ENCODE measurements at places on chromosomes 13 and 19.

DNA sequence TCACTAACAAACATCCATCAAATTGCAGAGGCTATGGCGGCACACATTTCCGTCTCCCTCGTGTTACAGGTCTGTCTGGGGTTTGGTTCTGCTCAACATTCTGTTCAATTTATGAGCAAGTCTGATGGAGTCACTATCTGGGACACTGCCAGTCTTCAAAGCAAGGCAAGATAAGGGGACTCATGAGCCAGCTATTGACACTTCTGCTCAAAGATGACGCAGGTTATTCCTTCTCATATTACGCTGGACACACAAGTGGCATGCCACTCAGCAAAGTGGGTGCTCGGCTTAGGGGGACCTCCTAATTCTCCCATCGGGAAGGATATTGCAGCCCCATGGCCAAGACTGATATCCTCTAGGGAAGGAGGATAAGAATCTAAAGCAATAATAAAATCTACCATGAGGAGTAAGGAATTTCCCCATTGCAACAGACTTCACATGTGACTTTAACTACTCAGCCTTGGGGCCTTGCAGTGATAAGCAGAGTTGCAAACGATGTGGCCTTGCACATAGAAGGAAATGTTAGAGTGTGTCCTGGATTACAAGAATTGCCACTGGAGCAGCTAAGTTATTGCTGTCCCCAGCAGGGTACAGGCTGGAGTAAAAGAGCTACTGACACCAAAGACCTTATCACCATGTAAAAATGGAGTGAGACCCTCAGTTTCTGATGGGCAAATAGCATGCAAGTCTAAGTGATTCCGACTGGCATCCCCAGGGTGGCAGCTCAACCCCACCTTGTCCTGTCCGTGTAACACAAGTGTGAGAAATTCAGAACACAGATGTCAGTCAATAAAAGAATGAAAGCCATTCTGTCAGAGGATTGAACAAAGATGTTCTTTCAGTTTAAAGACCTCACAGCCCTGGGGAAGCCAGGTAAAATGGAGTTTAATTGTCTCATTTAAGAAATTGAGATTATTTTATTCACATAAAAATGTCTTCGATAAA lies 306.1 kb downstream of the IRS2 start:
- H3K27me3 ChIP-seq = no peaks in the 10 kb centered on the region
- no peak overlapping the region for H3K4me3 ChIP-seq
- no peaks in the 10 kb centered on the region for H3K36me3 ChIP-seq

- H3K4me1 ChIP-seq = no peaks in the 10 kb centered on the region
- H3K4me3 ChIP-seq = no peak overlapping the region
- no peak for DNase-seq
- no peaks in the 10 kb centered on the region for H3K27me3 ChIP-seq
Observed at GRCh38 chr19:18763674-18764590, 27.2 kb downstream of the COMP start.

- H3K27ac ChIP-seq = no peak overlapping the region
- H3K4me1 ChIP-seq = no peaks in the 10 kb centered on the region
- no peaks in the 10 kb centered on the region for H3K36me3 ChIP-seq
- no peaks in the 10 kb centered on the region for H3K27me3 ChIP-seq
- no peak for DNase-seq
- H3K4me3 ChIP-seq = no peak overlapping the region
Observed at GRCh38 chr13:40101708-40102359, 446.4 kb downstream of the COG6 start.

DNA sequence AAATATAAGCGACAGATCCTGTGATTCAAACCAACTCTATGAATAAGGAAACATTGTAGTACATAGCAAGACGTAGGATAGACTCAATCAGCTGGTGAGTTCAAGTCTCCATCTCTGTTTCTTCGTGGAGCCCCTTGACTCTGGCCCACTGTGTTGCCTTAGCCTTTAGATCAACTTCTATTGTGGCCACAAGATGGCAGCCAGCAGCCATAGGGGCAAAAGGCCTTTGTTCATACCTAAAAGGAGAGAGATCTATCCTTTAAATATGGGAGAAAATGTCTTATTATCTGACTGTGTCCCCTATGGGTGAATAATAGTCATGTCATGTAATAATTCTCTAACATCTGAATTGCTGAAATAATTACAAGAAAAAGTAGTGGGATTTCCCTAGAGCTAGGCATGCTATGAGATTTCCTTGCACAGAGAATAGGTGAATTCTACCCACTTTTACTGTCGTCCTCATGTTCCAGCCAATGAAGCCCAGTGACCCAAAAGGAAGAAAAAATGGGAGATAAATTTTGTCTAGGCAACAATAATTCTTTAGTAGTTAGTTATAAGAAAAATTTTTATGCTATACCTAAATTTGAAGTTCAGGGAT lies 129.4 kb downstream of the PCDH20 start:
- H3K4me1 ChIP-seq = no peaks in the 10 kb centered on the region
- H3K27ac ChIP-seq = no peak overlapping the region
- H3K36me3 ChIP-seq = no peaks in the 10 kb centered on the region
- H3K4me3 ChIP-seq = no peak overlapping the region

DNA sequence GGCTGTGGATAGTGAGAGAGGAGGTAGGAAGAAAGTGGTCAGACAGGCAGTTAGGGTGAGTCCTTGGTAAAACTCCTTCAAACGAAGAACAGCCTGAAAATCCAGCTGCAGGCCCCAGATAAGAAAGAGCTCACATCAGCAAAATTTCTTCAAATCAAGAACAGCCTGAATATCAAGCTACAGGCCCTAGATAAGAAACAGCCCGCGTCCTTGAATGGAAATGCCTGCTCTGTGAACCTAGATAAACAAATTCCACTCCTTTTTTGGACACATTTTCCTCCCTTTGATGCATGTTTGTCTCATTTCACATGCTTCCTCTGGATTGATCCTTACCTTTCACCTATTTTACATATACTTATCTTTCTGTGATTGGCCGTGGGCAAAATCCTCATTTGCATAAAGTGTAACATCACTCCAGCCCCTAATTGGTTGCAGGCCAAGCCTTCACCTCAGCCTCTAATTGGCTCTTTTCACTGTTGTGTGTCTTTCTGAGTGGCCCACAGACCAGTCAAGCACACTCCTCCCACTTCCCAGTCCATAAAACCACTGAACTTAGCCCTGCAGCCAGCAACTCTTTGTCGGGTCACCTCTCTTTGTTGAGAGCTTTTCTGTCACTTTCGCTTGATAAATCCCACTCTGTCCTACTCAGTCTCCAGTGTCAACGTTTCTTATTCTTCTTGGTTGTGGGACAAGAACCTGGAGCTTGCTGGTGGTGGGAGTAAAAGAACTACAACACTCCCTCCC lies 6.0 kb upstream of the SULT2A1 start:
- no peaks in the 10 kb centered on the region for H3K36me3 ChIP-seq
- no peaks in the 10 kb centered on the region for H3K27me3 ChIP-seq
- DNase-seq = peak; percentile 28
- H3K4me1 ChIP-seq = no peaks in the 10 kb centered on the region

GRCh38 chr13:73989244-73989843 lies 144.9 kb downstream of the KLF12 start:
- peak; percentile 17 for DNase-seq
- peaks cover 13% of the 10 kb centered on the region for H3K4me1 ChIP-seq
- no peaks in the 10 kb centered on the region for H3K27me3 ChIP-seq
- no peak overlapping the region for H3K4me3 ChIP-seq

DNA sequence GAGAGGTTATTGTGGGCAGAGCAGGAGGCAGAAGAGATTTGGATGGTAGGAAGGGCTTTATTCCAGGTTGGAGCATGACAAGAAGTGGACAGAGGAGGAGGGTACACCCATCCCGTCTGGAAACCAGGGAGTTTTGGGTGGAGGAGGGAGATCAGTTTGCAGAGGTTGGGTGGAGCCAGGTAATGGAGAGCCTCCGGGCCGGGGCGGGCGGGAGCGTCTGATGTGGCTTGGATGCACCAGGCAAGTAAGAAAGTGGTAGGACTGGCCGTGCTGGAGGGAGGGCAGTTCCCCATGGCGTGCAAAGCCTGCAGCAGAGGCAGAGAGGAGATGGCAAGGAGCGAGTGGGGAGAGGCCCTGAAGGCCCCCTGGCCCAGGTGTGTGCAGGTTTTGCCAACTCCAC lies 10.9 kb downstream of the IGFLR1 start:
- no peak overlapping the region for H3K4me3 ChIP-seq
- no peaks in the 10 kb centered on the region for H3K4me1 ChIP-seq
- H3K27ac ChIP-seq = no peak overlapping the region
- H3K36me3 ChIP-seq = peaks cover 10% of the 10 kb centered on the region
- no peak for DNase-seq

DNA sequence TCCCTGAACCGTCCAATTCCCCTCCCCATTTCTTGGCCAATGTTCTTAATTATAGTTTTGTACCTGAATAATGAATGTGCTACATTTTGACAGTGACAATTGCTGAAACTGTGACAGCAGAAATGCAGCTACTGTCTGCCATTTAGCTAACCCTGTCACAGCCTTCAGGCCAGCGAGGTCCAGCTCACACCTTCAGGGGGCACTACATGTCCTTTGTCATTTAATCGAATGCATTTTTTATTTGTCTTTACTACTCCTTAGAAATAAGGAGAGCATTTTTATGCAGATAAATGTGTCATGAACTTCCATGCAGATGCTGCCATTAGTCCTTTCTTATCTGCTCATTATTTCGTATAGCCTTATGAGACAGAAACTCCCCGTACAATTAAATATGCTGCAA lies 159.9 kb downstream of the MZT1 start:
- DNase-seq = no peak
- H3K27me3 ChIP-seq = no peaks in the 10 kb centered on the region
- H3K27ac ChIP-seq = no peak overlapping the region
- no peaks in the 10 kb centered on the region for H3K4me1 ChIP-seq
- H3K36me3 ChIP-seq = no peaks in the 10 kb centered on the region
- no peak overlapping the region for H3K4me3 ChIP-seq

DNA sequence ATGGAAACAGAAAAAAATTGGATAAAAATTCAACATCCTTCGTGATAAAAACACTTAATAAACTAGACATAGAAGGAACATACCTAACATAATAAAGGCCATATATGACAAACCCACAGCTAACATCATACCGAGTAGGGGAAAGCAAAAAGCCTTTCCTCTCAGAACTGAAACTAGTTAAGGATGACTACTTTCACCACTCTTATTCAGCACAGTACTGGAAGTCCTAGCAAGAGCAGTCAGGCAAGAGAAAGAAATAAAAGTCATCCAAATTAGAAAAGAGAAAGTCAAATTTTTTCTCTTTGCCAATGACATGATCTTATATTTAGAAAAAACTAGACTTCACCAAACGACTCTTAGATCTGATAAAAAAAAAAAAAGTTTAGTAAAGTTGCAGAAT lies 25.8 kb upstream of the SLC7A9 start:
- H3K4me3 ChIP-seq = no peak overlapping the region
- DNase-seq = no peak
- no peaks in the 10 kb centered on the region for H3K36me3 ChIP-seq
- H3K4me1 ChIP-seq = no peaks in the 10 kb centered on the region

GRCh38 chr13:69213396-69213795 lies 894.2 kb upstream of the ATXN8OS start:
- H3K27me3 ChIP-seq = no peaks in the 10 kb centered on the region
- no peaks in the 10 kb centered on the region for H3K36me3 ChIP-seq
- no peak for DNase-seq
- H3K4me3 ChIP-seq = no peak overlapping the region
- H3K4me1 ChIP-seq = no peaks in the 10 kb centered on the region

DNA sequence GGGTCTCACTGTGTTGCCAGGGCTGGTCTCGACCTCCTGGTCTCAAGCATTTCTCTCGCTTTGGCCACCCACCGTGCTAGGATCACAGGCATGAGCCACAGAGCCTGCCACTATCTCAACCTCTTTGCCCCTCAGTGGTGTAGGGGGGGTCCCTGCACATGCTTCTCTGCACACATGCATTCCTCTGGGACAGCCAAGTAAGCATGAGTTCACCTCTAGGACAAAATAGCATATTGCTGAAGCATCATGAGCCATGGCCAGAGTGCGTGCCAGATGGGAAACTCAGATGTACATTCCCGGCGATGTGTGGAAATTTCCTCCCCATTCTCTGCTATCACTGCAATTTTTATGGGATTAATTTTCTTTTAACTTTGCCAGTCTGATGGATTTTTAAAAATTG lies 23.1 kb downstream of the CHAF1A start:
- no peak overlapping the region for H3K4me3 ChIP-seq
- DNase-seq = no peak
- H3K27me3 ChIP-seq = no peaks in the 10 kb centered on the region
- no peaks in the 10 kb centered on the region for H3K36me3 ChIP-seq

DNA sequence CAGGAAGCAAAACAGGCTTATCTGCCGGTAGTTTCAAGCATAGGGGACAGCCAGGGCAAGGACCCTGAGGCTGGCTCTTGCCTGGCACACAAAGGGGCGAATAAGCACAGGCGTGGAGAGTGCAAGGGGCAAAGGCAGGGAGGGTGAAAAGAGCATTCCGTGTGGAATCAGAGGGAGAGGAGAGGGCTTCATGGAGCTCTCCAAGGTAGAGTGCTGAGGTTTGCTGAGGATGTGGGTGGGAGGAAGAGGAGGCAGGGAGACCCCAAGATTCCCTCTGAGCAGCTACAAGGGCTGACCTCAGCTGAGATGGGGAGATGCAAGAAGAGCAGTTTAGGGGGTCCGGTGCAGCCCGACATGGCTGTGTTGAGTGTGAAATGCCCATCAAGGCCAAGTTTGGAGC lies 36.5 kb upstream of the ZNRF4 start:
- H3K27ac ChIP-seq = no peak overlapping the region
- H3K36me3 ChIP-seq = no peaks in the 10 kb centered on the region
- no peaks in the 10 kb centered on the region for H3K27me3 ChIP-seq
- no peaks in the 10 kb centered on the region for H3K4me1 ChIP-seq
- no peak overlapping the region for H3K4me3 ChIP-seq
- DNase-seq = no peak

- DNase-seq = no peak
- no peak overlapping the region for H3K4me3 ChIP-seq
- H3K36me3 ChIP-seq = no peaks in the 10 kb centered on the region
- H3K4me1 ChIP-seq = no peaks in the 10 kb centered on the region
- no peak overlapping the region for H3K27ac ChIP-seq
- no peaks in the 10 kb centered on the region for H3K27me3 ChIP-seq
Observed at GRCh38 chr13:75541961-75542360, 4.3 kb upstream of the COMMD6 start.

GRCh38 chr13:68745502-68745901 lies 1362.1 kb upstream of the ATXN8OS start:
- no peaks in the 10 kb centered on the region for H3K27me3 ChIP-seq
- H3K4me3 ChIP-seq = no peak overlapping the region
- no peak overlapping the region for H3K27ac ChIP-seq
- no peaks in the 10 kb centered on the region for H3K4me1 ChIP-seq
- no peak for DNase-seq
- no peaks in the 10 kb centered on the region for H3K36me3 ChIP-seq

GRCh38 chr19:35756377-35757230 lies at the start of gene HSPB6:
TSS of gene HSPB6 (minus strand) at chr19:35757029. CDS start at chr19:35757008, 21 bp downstream.
- DNase-seq = no peak
- H3K27me3 ChIP-seq = no peaks in the 10 kb centered on the region
- H3K36me3 ChIP-seq = no peaks in the 10 kb centered on the region
- H3K4me1 ChIP-seq = peaks cover 6% of the 10 kb centered on the region
- H3K27ac ChIP-seq = peak within 1 kb of the TSS; percentile 92

- H3K4me3 ChIP-seq = no peak overlapping the region
- peak overlapping the region; percentile 70 for H3K27ac ChIP-seq
- H3K4me1 ChIP-seq = no peaks in the 10 kb centered on the region
- no peak for DNase-seq
Observed at GRCh38 chr19:50478901-50479715, 2.5 kb upstream of the GARIN5A start.

All from Caco-2 (cell line).